ENCODE measurements at places on chromosomes 5 and 9.

DNA sequence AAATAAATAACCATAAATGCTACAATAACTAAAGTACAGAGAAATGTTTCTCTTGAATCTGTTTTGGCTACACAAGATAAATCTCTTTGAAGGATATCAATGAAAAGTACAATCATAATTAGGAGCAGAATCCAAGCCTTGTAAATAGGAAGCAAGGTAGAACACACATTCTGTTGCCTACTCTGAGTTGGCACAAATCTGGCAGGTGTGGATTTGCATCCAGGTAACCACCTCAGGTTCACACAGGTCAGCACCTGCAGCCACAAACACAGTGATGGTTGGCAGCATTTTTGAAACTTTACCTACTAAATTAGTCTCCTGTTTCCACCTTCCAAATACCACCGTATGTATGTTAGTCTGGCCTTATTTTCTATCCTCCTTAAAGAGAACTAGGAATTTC is 105.3 kb upstream of the PIK3R1 start:
- DNase-seq: no peak

GRCh38 chr9:15277400-15278090 is 29.5 kb downstream of the TTC39B start:
- no peak for DNase-seq

GRCh38 chr5:138737494-138738265 is 15.5 kb upstream of the CTNNA1 start:
- no peak for DNase-seq

- DNase-seq: no peak
Observed at GRCh38 chr5:119626086-119626485, 3.3 kb upstream of the FAM170A start.

DNA sequence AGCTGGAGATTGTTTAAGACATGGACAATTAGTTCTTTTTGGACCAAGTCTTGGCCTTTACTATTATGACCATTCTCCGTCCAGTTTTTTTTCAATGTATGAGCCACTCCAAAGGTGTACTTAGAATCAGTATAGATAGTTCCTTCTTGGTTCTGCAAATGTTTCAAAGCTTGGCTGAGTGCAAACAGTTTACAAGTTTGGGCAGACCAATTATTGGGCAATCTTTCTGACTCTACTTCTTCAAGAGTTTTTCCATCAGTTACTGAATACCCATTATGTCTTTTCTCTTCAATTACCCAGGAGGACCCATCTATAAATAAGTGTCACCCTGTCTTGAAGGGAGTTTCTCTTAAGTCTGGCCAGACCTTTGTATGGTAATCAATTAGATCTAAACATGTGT is 15.5 kb downstream of the IFT74 start:
- no peak for DNase-seq

- no peak for DNase-seq
Observed at GRCh38 chr5:67720162-67720772, 495.3 kb upstream of the PIK3R1 start.

DNA sequence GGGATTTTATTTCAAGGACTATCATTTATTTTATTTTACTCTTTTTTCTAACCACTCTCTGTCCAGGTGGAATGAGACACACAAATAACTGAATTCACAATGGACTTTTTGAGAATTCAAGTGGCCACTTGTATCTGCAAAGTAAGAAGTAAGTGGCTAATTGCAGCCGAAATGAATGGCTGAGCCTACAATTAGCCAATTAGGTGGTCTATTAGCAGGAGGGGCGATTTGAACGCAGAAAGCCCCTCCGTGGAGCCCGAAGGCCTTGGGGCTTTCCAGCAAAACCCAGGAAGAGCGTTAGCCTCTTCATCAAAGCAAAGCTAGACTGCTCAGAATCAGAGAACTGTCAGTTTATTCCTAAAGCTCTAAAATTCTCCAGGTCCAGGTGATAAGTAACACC is 176.9 kb downstream of the EBF1 start:
- DNase-seq: no peak

GRCh38 chr5:98454904-98455303 is 318.6 kb upstream of the RGMB start:
- no peak for DNase-seq

DNA sequence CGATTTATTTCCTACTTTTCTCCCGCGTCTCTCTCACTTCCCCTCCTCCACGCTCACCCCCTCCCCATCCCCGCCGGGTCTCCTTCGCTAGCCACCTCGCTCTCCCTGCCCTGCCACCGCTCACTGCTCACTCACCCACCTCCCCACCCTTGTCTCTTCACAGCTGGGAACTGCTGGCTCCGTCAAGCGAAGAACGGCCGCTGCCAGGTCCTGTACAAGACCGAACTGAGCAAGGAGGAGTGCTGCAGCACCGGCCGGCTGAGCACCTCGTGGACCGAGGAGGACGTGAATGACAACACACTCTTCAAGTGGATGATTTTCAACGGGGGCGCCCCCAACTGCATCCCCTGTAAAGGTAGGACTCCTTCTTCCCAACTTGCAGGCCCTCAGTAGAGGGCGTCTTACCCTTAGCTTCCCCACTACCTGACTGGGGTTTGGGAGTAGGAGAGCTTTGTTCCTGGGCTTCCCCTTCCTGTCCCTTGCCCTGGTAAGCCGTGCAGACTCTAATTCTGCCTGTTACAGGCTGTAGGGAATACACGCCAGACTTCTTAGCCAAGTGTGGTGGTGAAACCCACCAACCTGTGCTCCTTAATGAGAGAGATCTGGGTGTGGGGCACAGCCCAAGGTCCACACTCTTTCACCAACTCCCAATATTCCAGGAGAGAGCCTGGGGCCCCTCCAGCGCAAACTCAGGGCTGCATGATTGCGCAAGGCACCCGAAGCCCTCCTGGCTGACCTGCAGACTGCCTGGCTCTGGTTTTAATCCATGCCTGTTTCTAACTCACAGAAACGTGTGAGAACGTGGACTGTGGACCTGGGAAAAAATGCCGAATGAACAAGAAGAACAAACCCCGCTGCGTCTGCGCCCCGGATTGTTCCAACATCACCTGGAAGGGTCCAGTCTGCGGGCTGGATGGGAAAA is 2.5 kb downstream of the FST start:
- no peak for DNase-seq

GRCh38 chr5:38692346-38692745 is 135.9 kb upstream of the LIFR start:
- no peak for DNase-seq

DNA sequence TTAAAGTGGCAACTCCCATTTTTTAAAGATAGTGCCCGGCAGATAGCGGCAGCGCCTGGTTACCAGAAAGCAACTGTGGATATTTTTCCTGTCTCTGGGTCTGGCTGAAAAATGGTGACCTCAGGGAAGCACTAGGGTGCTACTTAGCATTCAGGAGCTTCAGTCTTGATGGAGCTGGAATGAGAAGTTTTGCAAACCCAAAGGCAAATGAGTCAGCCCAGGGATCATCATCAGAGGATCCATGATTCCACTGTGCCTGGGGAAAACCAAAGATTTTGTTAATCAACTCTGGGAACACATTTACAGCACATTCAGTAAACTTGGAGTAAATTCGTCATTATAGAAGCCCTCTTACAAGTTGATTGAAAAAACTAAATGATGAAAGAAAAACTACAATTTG is 26.7 kb downstream of the F2R start:
- DNase-seq: no peak

DNA sequence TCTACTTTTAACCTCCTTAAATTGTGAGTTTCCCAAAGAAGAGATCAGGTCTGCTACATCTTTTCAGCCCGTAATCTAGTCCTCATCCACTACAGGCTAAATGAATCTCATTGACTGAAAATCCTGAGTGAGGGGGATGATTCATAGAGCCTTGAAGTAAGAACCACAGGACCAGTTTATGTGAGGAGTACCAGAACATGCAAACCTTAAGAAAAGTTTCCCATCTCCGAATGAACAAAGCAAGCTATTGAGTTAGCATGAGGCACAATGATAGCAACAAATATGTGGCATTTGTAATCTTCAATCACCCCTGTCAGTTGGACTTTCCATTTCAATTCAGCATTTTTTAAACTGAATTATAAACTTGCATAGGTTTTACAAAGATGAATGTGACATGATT is 197.0 kb downstream of the ALDH1A1 start:
- DNase-seq: no peak

- DNase-seq: no peak
Observed at GRCh38 chr5:11007269-11007870, 246.3 kb upstream of the DAP start.

- DNase-seq: no peak
Observed at GRCh38 chr5:29005386-29005785, 1967.0 kb upstream of the CDH9 start.

DNA sequence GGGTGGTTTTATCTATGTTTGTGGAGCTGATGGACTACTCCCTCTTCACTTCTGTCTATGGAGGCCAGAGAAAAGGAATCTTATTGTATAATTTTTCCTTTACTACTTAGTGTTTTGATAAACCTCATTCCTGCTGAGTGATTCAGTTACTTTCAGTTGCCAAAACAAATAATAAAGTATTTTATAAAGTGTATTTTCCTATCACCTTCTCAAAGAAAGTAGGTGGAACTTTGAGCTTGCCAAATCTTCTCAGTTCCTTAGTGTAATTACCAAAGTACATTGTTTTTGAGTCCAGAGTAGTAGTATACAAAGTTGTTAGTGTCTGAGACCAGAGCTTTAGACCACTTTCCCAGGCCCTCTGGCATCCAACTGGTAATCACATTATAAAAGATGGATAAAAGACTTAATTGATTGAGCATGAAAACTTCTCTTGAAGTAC is 13.5 kb downstream of the RABGAP1 start:
- no peak for DNase-seq

- DNase-seq: no peak
Observed at GRCh38 chr5:107809201-107810034, 138.7 kb upstream of the EFNA5 start.

GRCh38 chr5:75885849-75886596 is 168.8 kb upstream of the POC5 start:
- no peak for DNase-seq

- DNase-seq: no peak
Observed at GRCh38 chr5:168327451-168327850, 36.0 kb downstream of the WWC1 start.

GRCh38 chr5:95863383-95863757 is 40.8 kb upstream of the GLRX start:
- no peak for DNase-seq

- DNase-seq: no peak
Observed at GRCh38 chr5:68657055-68657961, 436.5 kb upstream of the SLC30A5 start.

DNA sequence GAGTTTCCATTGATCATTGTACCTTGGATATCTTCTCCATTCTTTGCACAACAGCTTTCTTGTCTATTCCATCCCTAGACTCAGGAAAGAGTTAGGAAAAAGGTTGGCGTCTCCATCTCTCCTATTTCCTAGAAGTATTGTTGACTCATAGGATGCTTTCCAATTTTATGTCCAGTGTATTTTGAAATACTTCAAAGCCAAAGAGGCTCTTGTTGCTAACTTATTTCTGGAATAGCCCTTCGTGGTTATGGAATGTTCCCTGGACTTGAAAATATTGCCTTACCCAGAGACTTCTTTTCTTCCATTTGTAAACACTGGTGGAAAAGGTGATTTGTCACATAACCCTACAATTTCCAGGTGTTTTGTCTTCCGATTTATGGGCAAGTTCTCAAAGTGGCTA is 402.3 kb upstream of the ZNF608 start:
- no peak for DNase-seq

- DNase-seq: no peak
Observed at GRCh38 chr5:164317676-164318075, 812.3 kb downstream of the MAT2B start.

DNA sequence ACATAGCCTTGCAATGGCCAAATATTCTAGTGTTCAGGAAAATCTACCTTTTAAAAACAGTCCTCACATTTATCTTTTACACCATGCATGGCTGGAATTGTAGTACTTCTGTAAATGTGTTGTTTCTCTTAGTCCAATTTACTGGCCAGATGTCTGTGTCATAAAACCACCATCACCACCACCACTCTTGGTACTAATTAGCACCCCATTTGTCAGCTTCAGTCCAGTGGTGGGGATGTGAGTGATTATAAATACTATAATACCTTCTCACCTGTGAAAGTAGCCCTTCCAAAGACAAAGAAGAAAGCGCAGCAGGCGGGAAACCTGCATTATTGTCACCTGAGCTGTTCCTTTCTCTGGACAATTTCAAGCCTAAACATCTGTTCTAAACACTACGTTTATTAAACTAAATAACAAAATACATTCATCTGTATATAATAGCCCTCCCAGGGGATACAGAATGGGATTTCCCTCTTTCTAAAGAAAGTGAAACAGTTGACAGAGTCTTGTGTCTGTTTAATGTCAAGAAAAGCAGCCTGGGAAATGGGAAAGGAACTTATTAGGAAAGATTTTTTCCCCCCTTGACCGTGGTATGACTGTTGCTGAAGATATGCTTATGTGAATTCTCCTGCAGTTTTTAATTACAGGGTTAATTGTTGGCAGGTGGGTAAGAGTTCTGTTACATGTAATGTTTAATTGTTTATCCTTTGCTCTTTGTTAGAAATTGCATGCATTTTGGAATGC is 144.5 kb upstream of the NUDT12 start:
- DNase-seq: no peak

DNA sequence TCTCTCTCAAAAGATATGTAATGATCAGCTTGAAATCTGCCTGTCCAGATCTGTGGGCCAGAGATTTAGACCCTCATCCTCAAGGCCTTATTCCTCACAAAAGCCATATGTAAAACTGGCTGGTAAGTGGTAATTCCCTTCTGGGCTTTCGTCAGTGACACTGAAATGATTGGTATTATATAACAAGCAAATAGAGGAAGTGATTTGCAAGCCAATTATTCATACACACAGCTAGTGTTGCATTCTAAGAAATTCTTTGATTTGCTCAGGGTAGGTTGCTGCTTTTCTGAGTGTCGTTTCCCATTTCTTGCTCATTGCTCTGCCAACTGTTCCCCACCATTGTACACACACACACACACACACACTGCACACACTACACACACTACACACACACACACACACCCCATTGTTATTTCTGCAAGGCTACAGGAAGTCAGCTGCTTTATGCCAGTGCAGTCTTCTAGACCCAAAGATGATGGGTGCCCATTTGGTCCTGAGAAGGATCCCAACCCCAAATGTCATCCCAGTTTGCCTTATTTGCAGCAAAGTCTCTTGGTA is 76.8 kb downstream of the PRLR start:
- DNase-seq: no peak

DNA sequence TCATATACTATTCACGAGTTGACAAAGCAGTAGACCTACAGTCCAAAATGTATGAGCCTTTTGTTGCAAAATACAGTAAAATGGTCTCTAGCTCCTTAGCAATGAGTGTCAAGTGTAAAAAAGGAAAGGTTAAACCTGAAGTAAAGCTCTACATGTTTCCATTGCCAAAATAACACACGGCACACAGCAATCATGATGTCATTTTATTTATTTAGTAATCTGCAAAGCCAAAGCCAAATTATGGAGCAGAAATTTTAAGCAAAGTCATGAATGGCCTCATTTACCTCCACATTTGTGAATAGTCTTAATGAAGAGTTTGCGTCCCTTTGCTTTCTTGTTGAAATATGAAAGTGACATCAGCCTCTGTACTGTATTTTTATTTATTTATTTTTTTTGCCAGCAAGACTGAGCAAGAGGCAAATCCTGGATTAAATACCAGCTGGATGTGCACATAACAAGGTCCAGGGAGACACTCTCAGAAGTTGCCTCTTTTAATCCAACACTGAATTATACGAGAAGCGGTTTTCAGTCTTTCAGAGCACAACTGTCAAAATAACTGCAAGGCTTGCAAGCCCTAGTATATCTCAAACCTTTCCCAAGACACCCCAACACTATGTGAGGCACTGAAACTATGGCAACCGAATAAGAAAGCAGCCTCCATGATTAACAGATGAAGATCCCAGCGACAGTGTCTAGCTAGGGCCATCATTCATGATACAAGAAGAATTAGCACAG is 9.7 kb downstream of the SEMA6A start:
- DNase-seq: no peak

Data from activated T-helper 2 cell treated with anti-CD3 and anti-CD28 coated beads, Interferon-gamma antibody, Interleukin-2, Interleukin-4, amounts not matched to agents 10 μg/mL and 5 μg/mL and 100 μg/mL, durations not matched to agents 14 hours and 24 hours and 36 hours (primary cell).